Colonic mucosa (tissue), 4 donors: ENCODE measurements at places on chromosomes 11 and 22. TPM values are rescaled to one million over a fixed set of nuclear protein-coding genes. Genes with fewer than 3 reads are reported as not detected.
A peak's percentile ranks its signal among the peaks of the same experiment; 100 is the strongest.

DNA sequence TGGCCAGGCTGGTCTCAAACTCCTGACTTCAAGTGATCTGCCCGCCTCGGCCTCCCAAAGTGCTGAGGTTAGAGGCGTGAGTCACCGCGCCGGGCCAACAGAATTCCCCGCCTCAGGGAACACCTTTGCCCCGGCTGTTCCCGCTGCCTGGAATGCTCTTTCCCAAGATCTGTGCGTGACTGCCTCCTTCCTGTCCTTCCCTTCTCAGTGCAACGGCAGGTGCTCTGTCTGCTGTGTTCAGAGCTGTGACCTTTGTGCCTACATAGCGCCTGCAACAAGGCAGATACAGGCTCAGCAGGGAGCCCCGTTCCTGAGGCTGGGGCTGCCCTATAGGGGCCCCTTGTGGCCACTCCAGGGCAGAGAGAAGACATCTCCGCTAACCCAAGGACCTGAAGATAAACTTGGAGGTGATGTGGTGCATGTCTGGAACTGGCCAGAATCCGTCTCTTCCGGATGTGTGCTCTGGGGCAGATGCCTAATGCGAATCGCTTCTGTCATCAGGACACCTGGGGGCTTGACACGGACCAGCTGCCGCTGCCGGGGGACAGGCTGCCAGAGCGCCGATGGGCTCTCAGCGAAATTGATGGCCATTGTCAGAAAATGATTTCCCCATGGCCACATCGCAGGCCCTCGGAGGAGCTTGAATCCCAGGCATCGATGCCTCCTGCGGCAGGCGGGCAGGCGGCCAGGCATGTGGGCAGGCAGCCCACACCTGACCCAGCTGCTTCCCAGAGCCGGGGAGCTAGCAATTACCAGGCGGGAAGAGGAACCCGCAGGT lies 43.5 kb upstream of the TCF20 start:
- peak; percentile 90 for DNase-seq

DNA sequence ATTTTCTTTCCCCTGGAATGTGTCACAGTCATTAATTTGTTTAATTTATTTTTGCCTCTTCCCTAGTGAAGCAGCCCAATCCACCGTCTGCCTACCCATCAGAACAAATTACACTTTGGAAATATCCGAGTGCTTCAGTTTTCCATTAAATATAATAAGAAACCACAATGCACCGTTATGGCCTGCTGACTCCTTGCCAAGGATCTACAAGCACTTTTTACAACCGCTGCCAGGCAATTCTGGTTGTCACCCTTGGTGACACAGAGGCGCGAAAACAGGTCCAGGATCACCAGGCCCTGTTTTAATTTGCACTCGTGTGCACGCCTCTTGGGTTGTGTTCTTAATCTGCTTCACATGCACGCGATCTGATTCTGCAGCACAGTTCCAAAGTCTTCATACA lies 43.9 kb downstream of the KIRREL3 start:
- peak; percentile 33 for DNase-seq

DNA sequence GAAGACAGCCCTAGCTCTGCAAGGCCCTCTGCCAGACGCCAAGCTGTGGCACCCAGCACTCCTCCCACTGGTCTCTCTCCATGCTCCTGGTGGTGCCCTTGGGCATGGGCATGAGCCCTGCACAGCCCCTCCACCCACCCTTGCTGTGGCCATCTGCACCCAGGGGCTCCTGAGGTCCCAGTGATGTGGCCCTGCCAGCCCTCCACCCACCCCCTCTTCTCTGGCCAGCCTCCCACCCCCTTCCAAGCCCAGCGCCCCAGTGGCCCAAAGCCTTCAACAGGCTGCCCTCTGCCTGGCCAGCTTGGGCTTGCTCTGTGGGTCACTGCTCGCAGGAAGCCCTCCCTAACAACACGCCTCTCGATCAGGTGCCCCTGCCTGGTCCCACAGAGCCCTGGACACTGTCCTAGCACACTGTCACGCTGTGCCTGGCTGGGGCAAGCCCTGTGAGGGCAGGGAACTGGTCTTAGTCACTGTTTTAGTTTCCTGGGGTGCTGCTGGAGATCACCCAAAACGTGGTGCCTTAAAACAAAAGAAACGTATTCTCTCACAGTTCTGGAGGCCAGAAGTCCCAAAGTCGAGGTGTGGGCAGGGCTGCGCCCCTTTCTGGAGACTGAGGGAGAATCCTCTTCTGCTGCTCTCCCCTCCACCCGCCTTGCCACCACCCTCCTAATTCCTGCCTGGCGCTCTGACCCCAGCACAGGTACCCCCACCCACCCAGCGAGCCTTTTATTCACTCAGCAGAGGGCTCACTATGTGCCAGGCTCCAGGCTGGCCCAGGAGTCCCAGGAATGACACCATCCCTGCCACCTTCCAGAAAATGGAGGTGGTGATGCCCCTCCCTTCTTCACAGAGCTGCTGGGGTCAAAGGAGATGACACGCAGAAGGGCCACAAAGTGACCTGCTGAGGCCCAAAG lies 14.7 kb downstream of the SULT4A1 start:
- DNase-seq = no peak

LRRC10B gene
- 1.3 TPM for total RNA-seq

SHISAL1 gene
- total RNA-seq = 6.6 TPM

ANO5 gene
- total RNA-seq = 8.2 TPM
